ENCODE measurements at places on chromosomes 5 and 9. TPM values are rescaled to one million over a fixed set of nuclear protein-coding genes. Genes with fewer than 3 reads are reported as not detected.

- DNase-seq = no peak
- H3K36me3 ChIP-seq = no peaks in the 10 kb centered on the region
- peaks cover 5% of the 10 kb centered on the region for H3K4me1 ChIP-seq
- no peak overlapping the region for H3K4me3 ChIP-seq
- no peak overlapping the region for H3K27ac ChIP-seq
Measured at GRCh38 chr9:35852267-35852815, 17.9 kb downstream of the OR13J1 start.

GRCh38 chr9:114114364-114114763 is 15.3 kb upstream of the KIF12 start:
- H3K36me3 ChIP-seq = no peaks in the 10 kb centered on the region
- H3K27me3 ChIP-seq = peaks cover 17% of the 10 kb centered on the region
- H3K4me1 ChIP-seq = peaks cover 18% of the 10 kb centered on the region
- DNase-seq = no peak

Gene NR5A1
- polyA plus RNA-seq = 0.01 TPM

GRCh38 chr9:121725008-121725775 is 73.8 kb downstream of the DAB2IP start:
- DNase-seq = peak; percentile 99
- no peaks in the 10 kb centered on the region for H3K27me3 ChIP-seq
- no peaks in the 10 kb centered on the region for H3K36me3 ChIP-seq
- H3K4me1 ChIP-seq = peaks cover 92% of the 10 kb centered on the region
- no peak overlapping the region for H3K4me3 ChIP-seq
- H3K27ac ChIP-seq = peak overlapping the region; percentile 67

GRCh38 chr5:95631991-95632675 is 12.2 kb downstream of the GPR150 start:
- DNase-seq = no peak
- no peaks in the 10 kb centered on the region for H3K4me1 ChIP-seq
- no peak overlapping the region for H3K27ac ChIP-seq
- no peaks in the 10 kb centered on the region for H3K27me3 ChIP-seq
- H3K36me3 ChIP-seq = no peaks in the 10 kb centered on the region

Gene MEGF10
- polyA plus RNA-seq = 0.15 TPM

- no peak overlapping the region for H3K27ac ChIP-seq
- no peak overlapping the region for H3K4me3 ChIP-seq
- no peaks in the 10 kb centered on the region for H3K36me3 ChIP-seq
- H3K27me3 ChIP-seq = no peaks in the 10 kb centered on the region
- no peak for DNase-seq
Measured at GRCh38 chr5:119596046-119596445, 33.3 kb upstream of the FAM170A start.

Gene CCL28
- polyA plus RNA-seq = 0.59 TPM
